ENCODE measurements at places on chromosomes 13 and 19.

DNA sequence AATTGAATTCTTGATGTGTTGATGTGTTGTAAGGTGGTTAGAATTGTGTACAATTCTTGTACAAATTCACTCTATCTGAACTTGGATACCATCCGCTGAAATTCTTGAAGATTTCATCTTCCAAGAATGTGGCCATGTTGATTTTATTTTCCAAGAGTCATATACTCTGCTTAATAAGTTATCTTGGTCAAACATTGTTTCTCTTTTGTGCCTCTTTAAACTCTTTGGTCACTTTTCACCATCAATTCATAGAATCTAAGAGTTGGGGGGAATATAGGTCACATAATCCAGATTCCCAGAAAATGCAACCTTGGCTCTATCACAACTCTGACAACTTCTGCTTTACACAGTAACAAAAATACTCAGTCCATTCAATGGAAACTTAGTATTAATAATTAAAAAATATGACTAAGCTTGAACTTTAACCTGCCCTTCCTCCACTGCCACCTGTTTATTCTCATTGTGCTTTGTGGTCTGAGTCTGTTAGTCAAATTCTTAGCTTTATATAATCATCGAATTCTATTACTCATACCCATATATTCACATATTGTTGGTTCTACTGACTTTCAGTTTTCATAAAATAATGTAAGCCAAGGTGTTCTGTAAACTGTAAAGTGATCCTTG lies 373.2 kb downstream of the LMO7 start:
- DNase-seq = no peak

GRCh38 chr19:12794971-12795381 lies 3.7 kb downstream of the JUNB start:
- DNase-seq = no peak

- DNase-seq = no peak
Observed at GRCh38 chr19:18488838-18489626, 32.8 kb downstream of the ELL start.

- no peak for DNase-seq
Observed at GRCh38 chr19:27792576-27793127, 1420.3 kb downstream of the UQCRFS1 start.

- no peak for DNase-seq
Observed at GRCh38 chr13:49980266-49980665, 16.6 kb upstream of the TRIM13 start.

GRCh38 chr19:40416918-40417642 lies 3.9 kb upstream of the PRX start:
- DNase-seq = no peak

GRCh38 chr19:16862826-16863415 lies 25.9 kb upstream of the F2RL3 start:
- no peak for DNase-seq

DNA sequence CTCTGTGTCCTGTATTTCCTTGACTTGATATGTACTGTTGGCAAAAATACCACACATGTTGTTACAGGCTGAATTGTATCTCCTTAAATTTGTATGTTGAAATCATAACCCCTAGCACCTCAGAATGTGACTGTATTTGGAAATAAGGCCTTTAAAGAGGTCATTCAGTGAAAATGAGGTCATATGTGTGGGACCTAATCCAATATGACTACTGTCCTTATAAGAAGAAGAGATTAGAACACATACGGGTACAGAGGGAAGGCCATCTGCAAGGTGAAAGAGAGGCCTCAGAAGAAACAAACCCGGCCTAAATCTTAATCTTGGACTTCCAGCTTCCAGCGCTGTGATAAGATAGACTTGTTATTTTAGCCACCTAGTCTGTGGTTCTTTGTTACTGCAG lies 202.5 kb downstream of the NUFIP1 start:
- DNase-seq = no peak

- no peak for DNase-seq
Observed at GRCh38 chr13:40168425-40169166, 497.8 kb downstream of the FOXO1 start.

DNA sequence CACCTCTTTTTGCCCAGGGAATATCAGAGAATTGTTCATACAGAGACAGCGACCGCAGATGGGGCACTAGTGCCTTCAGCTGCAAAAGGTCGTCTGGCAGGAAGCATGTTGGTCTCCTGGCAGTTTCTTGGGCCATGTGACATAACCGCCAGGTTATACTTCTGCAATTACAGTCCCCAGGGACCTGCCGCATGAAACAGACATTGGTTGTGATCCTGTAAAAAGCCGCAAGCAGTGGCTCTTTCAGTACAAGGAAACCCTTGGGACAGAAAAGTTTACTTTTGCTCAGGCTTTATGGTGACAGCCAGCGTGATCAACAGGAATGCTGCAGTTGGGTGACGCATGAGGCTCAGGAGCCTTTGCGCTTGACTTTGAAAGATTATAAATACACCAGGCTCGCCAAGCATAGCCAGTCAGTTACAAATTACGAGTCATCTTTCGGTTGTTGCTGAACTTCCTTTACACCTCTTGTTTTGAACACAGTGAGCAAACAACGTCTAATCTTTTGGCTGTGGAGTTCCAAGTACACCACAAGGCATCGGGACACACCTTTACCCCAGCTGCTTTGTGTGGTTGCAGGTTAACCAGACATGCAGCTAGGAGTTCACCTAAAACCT lies 50.5 kb upstream of the UBE2L5 start:
- peak; percentile 16 for DNase-seq

GRCh38 chr13:76822698-76823267 lies 63.4 kb downstream of the KCTD12 start:
- DNase-seq = no peak

DNA sequence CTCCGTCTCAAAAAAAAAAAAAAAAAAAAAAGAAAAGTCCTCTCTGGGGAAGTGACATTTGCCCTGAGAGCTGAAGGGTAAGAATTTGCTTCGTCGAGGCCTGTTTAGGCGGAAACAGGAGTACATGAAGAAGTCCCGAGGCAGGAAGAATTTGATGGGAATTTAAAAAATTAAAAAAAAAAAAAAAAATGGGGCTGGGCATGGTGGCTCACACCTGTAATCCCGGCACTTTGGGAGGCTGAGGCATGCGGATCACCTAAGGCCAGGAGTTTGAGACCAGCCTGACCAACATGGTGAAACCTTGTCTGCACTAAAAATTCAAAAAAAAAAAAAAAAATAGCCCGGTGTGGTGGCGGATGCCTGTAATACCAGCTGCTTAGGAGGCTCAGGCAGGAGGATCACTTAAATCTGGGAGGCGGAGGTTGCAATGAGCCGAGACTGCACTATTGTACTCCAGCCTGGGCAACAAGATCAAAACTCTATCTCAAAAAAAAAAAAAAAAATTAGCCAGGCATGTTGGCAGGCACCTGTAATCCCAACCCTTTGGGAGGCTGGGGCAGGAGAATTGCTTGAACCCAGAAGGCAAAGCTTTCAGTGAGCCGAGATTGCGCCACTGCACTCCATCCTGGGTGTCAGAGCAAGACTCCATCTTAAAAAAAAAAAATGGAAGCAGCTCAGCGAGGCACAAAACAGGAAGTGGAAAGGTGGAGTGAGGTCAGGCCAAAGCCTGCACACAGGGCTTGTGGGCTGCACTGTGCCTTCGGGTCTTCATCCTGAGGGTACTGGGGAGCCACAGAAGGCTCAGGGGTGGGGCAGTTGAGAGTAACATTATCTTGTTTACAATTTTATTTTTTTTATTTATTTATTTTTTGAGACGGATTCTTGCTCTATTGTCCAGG lies 4.9 kb downstream of the BAX start:
- no peak for DNase-seq

DNA sequence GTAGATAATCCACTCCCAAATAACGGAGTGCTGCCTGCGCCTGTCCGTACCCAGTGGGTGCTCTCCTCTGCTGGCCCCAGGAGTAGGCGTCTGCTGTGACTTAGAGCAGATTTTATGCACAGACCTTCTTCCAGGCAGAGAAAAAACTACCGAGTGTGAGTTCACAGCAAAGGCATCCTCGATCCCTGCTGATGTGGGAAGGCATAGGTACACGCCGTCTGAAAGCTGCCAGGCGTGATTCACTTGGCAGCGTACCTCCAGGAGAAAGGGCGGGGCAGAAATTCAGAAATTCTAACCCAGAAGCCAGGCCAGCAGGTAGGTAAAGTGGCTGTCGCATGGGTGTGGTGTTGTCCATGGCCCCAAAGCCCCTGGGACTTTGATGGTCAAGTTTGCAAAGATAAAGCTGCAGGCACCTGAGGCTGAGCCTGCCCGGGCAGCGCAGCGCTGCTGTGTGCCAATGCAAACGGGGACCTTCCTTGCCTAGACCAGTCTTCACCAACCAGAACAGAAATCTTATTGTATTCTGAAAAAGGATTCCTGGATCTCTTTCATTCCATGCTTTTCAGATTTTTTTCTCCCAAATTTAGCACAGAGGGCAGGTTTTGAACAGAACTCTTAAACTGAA lies 36.3 kb downstream of the COL4A2 start:
- DNase-seq = no peak

- DNase-seq = no peak
Observed at GRCh38 chr13:75832812-75833211, 196.7 kb downstream of the LMO7 start.

GRCh38 chr19:1847684-1848398 lies 442 bp downstream of the REXO1 start:
- no peak for DNase-seq

DNA sequence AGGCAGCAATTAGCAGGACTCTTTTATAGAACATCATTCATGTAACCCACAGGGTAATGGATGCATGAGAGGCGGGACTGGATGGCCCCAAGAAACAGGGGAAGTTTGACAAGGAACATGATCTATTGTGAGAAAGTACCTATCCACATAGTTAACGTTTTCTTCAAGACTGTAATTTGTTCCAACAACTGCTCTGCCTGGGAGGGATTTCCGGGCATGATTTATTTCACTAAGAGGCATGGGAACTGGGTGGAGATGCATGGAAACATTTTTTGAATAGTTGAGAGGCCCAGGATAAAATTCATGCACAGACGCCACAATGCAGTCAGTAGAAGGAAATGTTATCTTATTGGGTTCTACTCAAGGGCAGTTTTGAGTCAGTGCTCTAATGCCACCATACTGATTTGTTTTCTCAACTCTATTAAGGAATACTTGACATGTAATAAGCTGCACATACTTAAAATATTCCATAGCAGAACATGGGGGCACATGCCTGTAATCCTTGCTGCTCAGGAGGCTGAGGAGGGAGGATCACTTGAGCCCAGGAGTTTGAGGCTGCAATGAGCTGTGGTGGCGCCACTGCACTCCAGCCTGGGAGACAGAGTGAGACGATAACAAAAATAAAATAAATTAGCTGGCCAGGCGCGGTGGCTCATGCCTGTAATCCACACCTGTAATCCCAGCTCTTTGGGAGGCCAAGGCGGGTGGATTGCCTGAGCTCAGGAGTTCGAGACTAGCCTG lies 9.9 kb upstream of the ATG4D start:
- no peak for DNase-seq

- DNase-seq = no peak
Observed at GRCh38 chr19:56919308-56919995, 78.9 kb upstream of the PEG3 start.

DNA sequence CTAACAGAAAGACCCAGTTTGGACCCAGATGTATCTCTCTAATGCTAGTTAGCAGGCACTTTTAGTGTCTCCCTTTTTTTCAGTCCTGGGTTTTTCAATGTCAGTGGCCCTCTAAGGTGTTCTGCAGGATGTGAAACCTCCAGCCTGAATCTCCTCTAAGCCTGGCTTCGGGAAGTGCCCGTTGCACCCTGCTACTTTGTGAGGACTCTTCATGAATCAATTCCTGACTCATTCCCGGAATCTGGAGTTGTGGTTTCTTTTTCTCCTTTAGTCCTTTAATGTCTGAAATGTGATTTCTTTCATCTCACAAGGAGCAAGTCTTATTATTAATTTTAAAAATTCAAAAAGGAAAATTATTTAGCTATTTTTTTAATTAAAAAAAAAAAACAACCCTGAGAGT lies 116.0 kb downstream of the ZNF536 start:
- DNase-seq = no peak

DNA sequence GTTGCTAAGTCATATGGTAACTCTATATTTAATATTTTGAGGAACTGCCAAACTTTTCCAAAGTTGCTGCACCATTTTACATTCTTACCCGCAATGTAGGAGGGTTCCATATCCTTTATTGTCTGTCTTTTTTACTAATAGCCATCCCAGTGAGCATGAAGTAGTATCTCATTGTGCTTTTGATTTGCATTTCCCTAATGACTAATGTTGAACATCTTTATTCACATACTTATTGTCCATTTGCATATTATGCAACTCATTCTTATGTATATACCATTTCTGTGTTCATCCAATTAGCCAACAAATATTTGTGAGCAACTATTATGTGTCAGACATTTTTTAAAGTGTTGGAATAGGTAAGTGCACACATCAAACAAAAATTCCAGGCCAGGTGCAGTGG lies 20.4 kb upstream of the ATP8A2 start:
- DNase-seq = no peak

DNA sequence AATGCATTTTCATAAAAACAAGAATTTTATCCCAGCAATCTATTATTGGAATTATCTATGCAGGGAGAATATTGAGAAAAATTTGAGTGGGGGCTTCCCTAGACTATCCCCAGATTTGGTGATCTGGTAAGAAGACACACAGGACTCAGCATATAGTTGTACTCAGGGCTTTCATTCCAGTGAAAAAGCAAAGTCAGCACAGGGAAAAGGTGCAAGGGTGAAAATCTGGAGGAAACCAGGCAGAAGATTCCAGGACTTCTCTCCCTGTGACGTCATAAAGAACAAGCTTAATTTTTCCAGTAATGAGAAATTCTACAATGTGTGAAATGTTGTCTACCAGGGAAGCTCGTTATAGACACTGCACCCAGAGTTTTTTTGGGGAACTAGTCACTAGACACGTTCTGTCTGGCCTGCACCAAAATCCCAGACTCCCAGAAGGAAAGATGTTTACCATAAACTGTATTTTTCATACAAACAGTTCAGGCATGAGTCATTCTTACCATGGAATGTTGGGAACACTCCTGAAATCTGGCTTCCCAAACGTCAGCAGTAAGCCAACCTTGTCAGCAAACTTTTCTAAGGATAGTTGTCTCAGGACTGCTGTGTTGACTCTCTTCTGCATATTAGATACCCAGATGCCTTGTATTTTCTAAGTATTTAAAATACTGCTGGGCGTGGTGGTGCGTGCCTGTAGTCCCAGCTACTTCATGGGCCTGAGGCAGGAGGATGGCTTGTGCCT lies 107.4 kb downstream of the DNAJC3 start:
- no peak for DNase-seq

DNA sequence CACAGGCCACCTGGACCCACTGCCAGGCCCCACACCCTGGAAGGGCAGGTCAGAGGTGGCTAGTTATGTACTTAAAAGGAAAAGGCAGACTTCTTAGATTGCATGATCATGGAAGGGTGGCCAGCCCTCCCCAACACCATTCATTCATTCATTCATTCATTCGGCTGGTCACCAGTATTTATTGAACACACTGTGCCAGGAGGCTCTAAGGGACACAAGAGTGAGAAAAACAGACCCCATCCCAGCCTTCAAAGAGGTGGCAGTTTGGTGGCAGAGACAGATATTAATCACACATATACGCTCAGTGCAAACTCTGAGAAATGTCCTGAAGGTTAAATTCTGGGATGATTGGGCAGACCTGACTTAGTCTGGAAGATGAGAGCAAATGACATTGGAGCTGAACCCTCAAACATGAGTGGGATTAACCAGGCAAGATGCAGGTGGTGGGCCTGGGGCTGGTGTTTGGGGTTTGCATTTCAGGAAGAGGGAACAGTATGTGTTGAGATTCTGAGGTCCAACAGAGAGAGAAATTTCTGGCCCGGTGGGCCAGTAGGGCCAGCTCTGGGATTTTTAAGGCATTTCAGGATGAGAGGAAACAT lies 147.5 kb downstream of the ZNF536 start:
- DNase-seq = no peak

GRCh38 chr13:83940742-83941141 lies 58.5 kb upstream of the SLITRK1 start:
- DNase-seq = no peak

Data from NCI-H1930 (cell line).